ENCODE measurements at places on chromosomes 6 and 20.

GRCh38 chr6:150592377-150592995 is 7.2 kb upstream of the PLEKHG1 start:
- DNase-seq, result no peak

- no peak for DNase-seq
Observed at GRCh38 chr20:49485563-49485962, 3.1 kb upstream of the KCNB1 start.

DNA sequence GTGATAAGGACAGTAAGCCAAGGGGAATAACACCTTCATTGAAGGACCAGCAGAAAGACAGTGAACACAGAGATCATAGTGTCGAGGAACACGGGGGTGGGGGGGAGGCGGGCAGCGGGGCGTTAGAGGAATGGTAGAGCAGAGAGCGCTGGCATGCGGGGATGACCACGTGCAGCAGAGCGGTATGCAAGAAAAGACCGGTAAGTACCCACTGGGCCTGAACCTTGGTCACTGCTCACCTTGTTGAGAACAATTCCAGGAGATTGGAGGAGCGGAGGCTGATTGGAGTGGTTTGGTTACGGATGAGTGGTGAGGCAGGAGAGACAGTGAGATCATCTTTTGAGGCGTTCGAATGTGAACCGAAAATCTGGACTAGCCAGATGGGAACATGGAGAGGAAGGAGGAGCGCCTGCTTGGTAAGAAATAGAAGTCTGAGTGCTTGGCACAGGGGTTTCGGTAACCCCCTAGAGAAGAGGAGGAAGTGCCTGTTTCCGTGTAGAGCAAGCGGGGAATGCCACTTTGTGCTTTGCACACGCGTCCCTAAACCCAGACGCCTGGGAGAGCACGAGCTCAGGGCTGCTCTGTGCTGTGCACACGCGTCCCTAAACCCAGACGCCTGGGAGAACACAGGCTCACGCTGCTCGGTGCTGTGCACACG is 70.0 kb downstream of the FAM120B start:
- DNase-seq, result peak; percentile 38

GRCh38 chr6:26071135-26071534 is 16.1 kb upstream of the HFE start:
- DNase-seq, result no peak

- DNase-seq, result no peak
Observed at GRCh38 chr20:34060970-34061369, 51.1 kb downstream of the EIF2S2 start.

- DNase-seq, result no peak
Observed at GRCh38 chr6:128742900-128743299, 140.0 kb upstream of the LAMA2 start.

DNA sequence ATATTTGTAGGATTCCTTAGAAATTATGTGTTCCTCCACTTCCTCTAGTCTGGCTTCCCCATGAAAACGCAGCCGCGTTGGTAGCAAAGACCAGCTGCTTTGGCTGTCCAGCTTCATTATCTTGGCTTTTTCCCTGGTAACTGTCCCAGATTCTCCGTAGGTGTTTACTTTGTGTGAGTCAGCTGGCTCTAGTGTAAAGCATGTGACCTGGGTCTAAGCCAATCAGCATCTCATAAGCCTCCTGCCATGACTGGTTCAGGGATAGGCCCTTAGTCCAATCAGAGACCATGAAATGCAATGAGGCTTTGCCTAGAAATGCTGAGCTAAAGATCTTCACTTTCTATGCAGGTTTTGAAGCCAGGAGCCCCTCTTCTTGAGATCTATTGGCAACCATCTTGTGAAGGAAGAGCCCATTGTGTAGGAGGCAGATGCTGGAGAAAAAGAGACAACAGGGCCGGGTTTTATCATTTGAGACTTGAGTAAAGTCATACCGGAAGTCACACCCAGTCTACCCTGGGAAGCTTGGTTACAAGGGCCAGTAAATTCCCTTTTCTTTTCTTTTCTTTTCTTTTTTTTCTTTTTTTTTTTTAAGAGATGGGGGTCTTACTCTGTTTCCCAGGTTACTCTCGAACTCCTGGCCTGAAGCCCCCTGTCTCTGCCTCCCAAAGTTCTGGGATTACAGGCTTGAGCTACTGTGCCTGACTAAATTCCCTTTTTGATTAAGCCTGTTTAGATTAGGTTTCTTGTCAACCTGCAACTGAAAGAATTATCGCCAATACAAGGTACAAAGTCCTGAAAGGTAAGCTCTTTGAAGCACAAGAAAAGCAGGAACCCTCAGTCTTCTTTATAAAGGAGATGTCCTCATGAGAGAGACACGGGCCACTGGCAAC is 256.5 kb upstream of the RREB1 start:
- peak; percentile 97 for DNase-seq

DNA sequence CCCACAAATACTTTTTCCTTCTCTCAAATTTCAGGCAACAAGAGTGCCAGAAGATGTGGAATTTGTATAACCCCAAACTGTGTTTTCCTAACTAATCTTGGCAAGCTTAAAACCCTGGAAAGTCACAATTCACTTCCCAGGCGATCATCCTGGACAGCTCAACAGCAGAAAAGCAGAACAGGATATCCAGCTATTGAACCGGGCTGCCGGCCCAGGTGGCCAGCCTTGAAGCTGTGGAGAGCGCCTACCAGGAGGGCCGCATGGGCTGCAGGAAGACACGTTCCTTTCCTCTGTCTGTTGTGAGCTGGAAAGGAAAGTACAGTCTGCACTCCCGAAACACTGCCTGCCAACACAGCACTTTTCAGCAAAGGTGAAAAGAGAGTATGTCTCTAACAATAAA is 719.7 kb upstream of the MARCKS start:
- DNase-seq, result peak; percentile 24

DNA sequence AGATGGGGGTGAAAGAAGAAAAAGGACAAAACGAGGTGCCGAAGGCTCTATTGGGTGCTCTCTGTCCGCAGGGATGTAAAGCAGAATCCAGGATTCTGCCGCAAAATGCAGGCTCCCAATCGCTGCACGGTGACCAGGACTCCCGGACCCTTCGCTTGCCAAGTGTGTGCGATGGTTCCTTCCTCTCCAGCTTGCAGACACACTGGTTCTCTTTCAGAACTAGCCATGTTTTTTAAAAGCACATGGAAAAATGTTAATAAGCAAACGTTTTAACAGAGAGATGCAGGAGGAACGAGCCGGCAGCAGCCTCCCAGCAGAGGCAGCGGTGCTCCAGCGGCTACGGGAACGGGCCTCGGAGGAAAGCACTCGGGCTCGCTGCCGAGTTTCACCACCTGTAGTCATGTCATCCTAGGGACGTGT is 59.6 kb downstream of the ZNF831 start:
- no peak for DNase-seq

- peak; percentile 79 for DNase-seq
Observed at GRCh38 chr20:62887152-62887859, 25.7 kb upstream of the TCFL5 start.

GRCh38 chr6:124389127-124389526 is 573.1 kb upstream of the RNF217 start:
- DNase-seq, result no peak

DNA sequence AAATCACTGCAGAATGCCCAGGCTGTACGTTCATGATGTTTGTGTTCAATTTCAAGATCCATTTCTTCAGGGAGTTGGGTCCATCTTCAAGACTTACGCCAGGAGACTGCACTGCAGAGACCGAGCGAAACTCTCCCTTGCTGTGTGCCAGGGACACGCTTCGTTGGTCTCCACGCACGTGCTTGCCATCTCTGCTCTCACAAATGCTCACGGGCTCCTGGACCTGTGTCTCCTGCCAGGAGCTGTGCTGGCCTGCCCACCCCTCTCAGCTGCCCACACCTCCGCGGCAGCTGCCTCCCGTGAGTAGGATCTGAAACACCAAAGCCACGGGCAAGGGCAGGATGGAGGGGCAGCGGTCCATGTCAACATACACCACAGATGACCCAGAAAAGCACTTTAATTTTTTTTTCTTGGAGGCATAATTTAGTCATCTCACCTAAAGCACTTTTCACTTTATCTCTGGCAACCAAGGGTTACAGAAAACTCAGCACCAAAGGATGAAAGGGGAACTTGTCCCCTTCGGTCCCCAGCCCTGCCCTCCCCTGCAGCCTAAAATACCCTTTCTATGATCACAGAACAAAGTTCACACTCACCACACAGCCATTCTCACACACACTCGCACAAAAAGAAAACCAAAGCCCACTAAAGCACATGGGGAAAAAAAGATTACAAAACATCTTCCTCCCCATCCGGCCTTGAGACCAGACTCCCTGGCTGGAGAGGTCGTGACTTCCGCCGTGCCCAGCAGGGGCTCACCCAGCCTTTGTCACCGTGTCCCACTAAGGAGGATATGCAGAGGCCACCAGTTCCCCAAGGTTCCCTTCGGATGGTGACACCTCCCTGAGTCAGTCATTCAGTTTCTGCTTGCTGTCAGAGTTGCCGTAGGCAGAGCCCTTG is 137.9 kb downstream of the AGPAT4 start:
- peak; percentile 38 for DNase-seq

DNA sequence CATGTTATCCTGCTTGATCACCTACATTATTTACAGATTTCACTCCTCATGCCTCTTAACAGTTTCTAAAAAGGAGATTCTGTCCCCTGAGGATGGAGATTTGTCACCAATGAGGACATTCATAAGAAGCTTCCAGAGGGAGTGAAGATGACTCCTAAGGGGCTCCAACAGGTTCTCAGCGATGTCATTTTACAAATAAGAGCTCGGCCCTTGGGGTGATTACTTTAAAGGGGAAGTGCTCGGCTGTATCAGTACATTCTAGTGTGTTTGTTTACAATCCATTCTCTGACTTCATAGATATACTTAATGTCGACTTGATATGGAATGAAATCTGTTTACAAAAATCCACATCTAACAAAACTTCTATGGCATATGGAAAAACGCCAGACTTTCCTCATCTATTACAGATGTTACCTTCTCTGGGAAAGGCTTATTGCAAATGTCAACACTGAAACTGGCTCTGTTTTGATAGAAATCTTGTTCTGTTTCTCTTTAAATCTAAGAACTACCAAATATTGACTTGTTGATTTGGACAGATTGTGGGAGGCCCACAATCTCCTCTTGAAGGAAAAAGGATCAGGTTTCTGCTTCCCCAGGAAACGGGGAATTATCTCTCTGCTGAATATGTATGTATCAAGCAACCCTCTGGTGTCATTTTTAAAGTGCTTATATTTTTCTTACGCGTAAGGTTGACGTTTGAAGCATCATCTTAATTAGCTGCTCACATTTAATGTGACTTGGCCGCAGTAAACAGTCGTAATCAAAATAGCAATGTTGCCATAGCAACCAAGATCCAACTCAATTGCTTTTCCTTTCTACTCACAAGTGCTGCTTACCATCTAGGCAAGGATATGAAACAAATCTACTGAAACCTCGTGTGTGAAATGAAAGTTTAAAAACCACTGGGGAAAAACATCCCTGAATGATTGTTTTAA is 95.7 kb downstream of the SHLD1 start:
- DNase-seq, result no peak

GRCh38 chr6:84549917-84550316 is 214.5 kb downstream of the TBX18 start:
- DNase-seq, result no peak

GRCh38 chr6:116251568-116252384 is 2.1 kb downstream of the TSPYL4 start:
- peak; percentile 77 for DNase-seq

DNA sequence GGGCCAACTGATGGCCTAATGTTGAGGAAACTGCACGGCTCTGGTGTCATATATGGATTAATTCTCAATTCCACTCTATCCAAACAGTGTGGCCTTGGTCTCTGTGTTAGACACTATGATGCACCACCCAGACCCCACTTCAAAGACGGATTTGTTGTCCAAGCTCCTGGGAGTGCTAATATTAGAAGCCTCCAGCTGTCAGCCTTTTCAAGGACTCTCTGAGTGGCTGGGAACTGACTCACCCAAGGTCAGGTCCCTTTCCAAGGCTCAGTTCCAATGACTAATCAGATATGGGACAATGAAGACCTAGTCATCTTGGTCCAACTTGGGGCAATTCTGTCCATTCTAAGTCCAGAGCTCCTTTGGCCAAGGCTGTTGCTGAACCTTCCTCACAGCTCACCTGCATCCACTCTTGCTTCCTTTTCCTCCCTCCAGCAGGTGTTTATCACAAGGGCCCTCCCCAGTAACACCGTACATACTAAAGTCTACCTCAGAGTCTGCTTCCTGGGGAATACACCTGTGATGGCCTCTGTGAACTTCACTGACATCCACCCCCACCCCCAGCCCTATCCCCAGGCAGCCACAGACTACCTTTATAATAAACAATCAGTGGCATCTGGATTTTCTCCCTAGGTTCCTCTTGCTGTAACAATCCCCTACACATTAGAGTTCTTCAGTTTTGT is 7.2 kb upstream of the IL20RA start:
- DNase-seq, result no peak

- DNase-seq, result no peak
Observed at GRCh38 chr6:10309457-10310329, 105.2 kb downstream of the TFAP2A start.

DNA sequence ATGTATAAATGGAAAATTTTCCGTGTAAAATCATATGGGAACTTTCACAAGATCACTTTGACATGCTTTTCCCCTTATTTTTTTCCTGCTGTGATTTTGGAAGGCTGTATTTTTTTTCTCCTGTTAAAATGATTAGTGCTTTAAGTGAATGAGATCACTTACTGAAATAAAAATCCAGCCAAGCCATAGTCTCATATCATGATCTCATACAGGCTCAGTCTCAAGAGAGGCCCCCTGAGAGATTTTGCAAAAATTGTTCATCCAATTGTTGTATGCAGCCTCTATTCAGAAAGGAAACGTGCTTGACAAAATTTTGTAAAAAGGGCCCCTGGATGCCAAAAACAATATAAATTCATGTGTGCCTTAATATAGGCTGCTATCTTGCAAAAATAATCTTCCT is 528.2 kb downstream of the HDGFL1 start:
- DNase-seq, result no peak

DNA sequence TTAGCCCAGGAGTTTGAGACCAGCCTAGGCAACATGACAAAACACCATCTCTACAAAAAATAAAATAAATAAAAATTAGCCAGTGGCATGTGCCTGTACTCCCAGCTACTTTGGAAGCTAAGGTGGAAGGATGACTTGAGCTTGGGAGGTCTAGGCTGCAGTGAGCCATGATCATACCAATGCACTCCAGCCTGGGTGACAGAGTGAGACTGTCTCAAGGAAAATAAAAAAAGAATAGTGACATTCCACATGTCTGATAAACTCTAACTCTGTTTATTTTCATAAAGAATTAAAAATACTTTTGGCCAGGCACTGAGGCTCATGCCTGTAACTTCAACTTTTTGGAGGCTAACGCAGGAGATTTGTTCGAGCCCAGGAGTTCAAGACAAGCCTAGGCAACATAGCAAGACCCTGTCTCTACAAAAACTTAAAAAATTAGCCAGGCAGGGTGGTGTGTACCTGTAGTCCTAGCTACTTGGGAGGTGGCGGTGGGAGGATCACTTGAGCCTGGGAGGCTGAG is 115.1 kb downstream of the GJA1 start:
- no peak for DNase-seq

GRCh38 chr20:63328026-63328700 is 33.0 kb downstream of the CHRNA4 start:
- no peak for DNase-seq

GRCh38 chr6:18053555-18054445 is 66.4 kb upstream of the KIF13A start:
- no peak for DNase-seq

- DNase-seq, result no peak
Observed at GRCh38 chr6:8881663-8882062, 446.3 kb upstream of the SLC35B3 start.

- DNase-seq, result no peak
Observed at GRCh38 chr20:56690531-56691175, 61.5 kb downstream of the TFAP2C start.

Data from kidney tubule cell (primary cell).